ENCODE measurements at places on chromosomes 5 and 9. TPM values are rescaled to one million over a fixed set of nuclear protein-coding genes. Genes with fewer than 3 reads are reported as not detected.
A peak's percentile ranks its signal among the peaks of the same experiment; 100 is the strongest.

COX7C gene
- total RNA-seq = 343 TPM

DNA sequence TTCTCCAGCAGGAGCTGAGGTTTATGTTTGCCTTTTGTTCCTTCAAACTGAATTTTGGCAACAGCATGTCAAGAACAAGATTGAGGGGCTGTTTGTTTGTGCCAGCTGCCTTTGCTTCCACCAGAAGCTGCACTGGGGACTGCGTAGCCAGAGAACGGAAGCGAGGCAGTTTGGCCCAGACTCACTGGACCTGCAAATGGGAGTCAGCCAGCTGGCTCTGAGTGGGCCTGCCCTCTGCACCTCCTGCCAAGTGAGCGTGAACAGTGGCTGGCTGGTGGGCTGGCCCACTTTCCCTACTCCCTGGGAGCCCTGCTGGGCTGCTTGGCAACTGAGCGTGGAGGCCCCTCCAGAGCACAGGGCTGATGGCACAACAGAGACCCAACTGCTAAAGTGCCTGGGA is 111.6 kb downstream of the GALNT10 start:
- no peak for DNase-seq

GRCh38 chr9:129633207-129633606 is 7.2 kb downstream of the NTMT1 start:
- DNase-seq = no peak

DNA sequence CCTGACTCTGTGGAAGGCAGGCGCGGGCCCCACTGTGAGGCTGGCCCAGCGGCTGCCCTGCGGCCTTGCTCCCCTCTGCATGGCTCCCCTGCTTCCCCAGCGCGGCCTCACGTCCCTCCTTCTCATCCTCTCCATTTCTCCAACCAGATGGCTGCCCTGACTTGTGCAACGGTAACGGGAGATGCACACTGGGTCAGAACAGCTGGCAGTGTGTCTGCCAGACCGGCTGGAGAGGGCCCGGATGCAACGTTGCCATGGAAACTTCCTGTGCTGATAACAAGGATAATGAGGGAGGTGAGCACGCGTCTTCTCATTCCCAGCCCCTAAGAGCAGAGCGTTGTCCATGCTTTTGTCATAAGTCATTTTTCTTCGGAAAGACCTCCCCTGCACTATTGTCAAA is 129.0 kb upstream of the WWC1 start:
- no peak for DNase-seq

DNA sequence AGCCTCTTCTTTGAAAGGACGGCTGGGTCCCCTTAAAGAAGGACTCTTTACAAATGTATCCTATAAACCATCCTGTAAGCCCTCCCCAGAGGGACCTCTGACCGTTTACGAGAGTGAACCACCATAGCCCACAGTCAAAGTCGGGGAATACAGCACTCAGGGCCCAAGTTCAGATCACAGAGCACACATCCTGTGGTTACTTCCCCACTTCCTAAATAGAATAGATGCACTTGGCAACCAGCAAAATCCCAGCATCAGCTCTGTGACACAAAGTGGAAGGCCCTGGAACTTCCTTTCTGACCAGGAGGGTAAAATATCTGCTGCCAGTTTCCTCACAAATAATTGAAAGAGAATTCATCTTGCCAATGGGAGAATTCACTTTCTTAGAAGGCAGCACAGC is 6.9 kb upstream of the IGFBPL1 start:
- DNase-seq = no peak

DNA sequence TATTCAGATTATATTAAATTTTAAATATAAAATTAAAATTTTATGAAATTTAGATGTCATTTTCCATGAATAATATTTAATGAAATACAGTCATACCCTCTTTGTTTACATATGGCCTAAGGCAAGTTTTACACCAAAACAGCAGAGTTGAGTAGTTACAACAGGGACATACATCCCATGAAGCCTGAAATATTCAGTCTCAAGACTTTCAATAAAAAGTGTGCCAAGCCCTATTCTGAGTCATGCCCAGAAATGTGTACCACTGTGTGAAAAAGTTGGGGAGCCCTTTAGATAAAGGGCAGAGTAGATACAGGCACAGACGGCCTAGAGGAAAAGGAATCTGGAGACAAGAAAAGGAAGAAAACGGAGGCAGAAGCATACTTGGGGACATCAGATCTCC is 261.3 kb downstream of the SGCD start:
- no peak for DNase-seq

DNA sequence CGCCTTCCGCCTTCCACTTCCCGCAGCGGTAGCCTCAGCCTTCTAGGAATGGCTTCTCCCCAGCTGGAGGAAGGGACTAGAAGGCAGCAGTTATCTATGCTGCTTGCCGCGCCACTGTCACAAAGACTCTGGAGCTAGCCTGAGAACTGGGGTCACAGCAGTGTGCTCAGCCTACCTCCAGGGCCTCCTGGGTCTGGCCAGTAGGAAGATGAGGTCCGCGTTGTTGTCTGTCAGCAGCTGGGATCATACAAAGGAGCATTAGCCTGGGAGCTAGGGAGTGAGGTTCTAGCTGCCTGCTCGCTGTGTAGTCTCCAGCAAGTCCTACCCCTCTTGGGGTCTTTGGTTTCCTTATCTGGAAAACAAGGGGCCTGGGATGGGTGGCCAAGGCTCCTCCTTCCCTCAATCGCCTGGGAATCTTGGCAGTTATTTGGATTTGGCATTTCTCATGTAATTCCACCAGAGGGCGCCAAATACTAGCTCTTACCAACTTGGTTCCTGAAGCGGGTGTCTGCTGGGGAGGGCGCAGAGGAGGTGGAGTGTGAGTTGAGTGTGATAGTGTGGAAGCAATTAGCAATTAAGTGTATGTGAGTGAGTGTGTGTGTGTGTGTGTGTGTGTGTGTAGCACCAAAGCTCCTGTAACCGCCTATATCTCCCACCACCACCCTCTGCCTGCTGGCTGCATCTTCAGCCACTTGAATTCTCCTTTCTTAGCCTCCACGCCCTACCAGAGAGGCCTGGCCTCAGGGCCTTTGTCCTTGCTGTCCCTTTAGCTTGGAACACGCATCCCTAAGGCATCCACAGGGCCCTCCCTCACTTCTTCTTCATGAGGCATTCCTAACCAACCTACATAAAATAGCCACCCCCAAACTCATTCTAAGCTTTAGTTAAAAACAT is 97.1 kb downstream of the ENTREP1 start:
- peak; percentile 68 for DNase-seq

DNA sequence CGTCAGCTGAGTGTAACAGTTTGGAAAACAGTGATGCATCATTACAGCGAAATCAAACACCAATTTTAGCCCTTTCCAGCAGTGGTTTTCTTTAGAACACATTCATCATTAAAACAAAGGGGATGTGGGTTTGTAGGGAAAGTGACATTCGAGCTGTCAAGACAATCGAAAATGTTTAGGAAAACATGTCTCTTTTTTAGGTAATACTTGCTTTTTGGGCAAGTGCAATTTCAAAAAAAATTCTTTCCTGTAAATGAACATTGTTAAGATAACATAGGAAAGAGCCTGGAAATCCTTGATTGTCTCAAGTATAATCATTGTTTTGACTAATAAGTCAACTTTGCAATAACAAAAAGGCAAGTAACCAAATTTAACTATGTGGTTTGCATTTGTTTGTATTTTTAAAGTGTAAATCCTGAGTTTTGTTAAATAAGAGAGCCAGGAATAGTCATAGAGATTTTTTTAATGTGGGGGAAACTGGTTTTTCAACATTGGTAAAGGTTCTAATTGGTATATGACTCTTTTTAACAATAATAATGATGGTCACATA is 182.5 kb downstream of the TTLL11 start:
- DNase-seq = no peak

PCA3 gene
- not detected for total RNA-seq

DNA sequence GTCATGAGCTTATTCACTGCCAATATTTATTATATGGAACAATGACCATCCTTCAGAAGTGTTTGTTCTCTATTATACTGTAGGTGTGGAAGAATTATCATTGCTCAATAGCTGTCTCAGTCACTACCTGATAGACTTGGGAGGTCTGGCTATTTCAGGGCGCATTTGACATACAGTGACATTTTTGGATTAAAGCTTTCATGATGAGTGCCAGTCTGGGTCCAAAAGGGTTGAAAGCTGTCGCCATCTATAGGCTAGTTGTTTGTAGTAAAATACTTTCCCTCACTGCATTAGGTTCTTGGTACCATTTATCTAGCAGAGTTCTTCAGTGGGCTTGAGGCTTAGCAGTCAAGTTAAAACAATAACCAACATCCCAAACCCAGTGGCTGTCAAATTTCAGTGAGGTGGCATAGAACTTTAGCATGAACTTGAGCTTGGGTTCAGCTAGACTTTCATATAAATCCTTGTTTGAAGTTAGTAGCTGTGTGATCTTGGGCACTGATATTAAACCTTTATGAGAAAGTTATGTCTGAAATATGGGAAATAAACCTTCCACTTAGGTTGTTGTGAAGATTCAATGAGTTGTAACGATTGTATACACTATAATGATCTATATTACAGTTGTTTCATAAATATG is 110.5 kb upstream of the CDKN2B start:
- DNase-seq = no peak

ANKRD34B gene
- not detected for total RNA-seq
